Neural crest cell (in vitro differentiated cells): ENCODE measurements at places on chromosomes 4 and X. TPM values are rescaled to one million over a fixed set of nuclear protein-coding genes. Genes with fewer than 3 reads are reported as not detected.

GRCh38 chr4:126772662-126773061 lies 860.1 kb upstream of the INTU start:
- DNase-seq: no peak

The TMEM144 gene
- 1.6 and 1.8 TPM in 2 replicates for total RNA-seq

- peak; percentile 51 for DNase-seq
These were observed at the start of gene ETNPPL for GRCh38 chr4:108762559-108763225. Gene ETNPPL, minus strand, starts transcription at chr4:108763053. Its CDS starts 155 bp downstream, at chr4:108762898.

The SHOX gene
- total RNA-seq: 0.14 and 0.16 TPM in 2 replicates

The CFP gene
- total RNA-seq: 1.6 and 1.7 TPM in 2 replicates

DNA sequence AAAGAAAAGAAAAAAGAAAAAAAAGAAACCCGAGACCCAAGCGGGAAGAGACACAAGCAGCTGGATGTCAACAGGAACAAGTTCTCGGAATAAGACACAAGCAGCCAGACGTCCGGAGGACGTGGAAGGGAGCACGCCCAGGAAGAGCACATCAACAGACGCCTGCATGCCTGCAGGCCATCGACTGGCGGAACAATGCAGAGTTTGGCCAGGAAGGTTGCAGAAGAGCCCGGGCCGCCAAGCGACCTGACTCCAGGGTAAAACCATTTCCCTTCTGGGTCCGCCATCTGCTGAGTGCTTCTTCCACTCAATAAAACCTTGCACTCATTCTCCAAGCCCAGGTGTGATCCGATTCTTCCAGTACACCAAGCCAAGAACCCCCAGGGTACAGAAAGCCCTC lies 95.6 kb upstream of the PRR32 start:
- DNase-seq: no peak

DNA sequence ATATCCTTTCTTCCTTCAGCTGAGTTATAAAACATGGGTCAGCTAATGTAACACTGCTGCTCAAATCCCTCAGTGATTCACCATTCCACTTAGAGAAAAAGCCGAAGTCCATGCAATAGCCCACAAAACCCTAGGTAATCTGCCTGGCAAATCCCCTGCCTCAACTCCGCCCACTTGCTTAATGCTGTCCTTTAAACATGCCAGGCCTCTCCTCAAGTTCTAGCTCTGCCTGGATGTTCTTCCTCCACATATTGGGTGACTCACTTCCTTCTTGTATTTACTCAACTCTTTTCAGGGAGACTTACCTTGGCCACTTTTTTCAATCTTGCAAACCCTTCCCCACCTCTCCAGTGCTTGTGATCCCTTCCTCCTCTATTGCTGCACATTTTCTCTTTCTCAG lies 89.8 kb downstream of the EMCN start:
- no peak for DNase-seq

DNA sequence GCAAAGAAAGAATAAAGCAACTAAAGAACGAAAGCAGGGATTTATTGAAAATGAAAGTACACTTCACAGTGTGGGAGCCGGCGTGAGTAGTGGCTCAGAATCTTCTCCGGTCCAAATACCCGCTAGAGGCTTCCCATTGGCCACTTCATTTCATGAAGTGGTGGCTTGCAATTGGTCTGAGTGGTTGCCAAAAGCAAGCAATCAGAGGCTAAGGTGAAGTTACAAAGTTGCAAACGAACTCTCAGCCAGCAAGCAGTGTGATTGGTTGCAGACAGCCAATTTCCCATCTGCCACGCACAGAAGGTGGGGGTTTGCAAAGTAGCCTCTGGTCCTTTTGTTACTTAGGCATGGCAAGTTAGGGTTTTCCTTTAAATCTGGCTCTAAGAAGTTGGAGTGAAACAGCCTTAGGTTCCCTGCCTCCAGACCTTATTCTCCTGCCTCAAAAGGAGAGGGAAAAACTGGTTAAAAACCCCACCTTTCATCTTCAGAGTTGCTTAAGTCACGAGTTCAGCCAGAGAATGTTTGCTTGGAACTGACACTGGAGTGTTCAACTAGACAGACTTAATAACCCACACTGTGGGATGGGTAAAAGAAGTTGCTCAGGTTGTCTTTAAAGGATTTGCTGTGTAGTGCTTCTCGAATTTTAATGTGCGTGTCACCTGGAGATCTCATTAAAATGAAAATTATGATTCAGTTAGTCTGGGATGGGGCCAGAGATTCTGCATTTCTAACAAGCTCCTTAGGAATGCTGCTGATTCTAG lies 6.9 kb upstream of the CLOCK start:
- DNase-seq: no peak

The ADGRL3 gene
- 32.9 and 34.5 TPM in 2 replicates for total RNA-seq

The TLR1 gene
- total RNA-seq: not detected in 2 replicates

DNA sequence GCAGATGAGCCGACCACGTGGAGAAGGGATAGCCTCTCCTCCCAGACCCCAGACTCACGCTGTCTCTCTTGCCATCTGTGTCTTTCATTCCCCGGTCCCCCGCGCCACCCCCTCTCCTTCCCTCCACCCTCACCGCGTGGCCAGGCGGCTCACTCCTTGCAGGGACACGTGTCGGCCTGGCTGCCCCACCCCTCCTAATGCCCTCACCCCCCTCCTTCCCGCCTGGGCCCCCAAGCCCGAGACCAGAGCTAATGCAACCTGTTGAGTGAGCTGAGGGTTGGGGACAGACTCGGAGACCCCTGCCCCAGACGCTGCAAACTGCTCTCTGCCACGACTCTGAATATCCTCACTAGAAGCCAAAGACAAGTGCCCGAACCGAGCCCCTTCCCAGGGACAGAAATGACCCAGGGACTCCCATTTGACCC lies 1.8 kb downstream of the SLC38A5 start:
- no peak for DNase-seq

DNA sequence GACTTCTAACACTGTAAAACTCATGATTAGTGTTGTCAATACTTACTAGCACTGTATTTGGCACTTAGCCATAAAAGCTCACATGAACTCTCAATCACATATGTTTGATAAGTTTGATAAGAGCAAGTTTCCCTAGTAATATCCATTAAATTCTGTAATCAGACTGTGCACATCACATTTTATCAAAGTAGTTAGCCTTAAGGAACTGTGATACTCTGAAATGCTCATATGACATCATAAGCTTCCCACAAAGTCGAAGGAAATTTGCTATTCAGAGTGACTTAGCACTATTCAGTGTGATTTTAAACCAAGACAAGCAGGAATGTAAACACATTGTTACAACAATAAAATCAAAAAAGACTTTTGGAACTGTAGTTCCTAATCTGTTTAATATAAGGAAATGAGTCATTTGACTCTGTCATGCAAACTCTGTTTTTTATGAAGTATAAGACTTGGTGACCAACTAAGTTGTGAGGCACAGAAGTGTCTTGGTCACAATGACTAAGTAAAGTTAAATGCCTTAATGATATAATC lies 6.7 kb downstream of the SLC7A11 start:
- no peak for DNase-seq

DNA sequence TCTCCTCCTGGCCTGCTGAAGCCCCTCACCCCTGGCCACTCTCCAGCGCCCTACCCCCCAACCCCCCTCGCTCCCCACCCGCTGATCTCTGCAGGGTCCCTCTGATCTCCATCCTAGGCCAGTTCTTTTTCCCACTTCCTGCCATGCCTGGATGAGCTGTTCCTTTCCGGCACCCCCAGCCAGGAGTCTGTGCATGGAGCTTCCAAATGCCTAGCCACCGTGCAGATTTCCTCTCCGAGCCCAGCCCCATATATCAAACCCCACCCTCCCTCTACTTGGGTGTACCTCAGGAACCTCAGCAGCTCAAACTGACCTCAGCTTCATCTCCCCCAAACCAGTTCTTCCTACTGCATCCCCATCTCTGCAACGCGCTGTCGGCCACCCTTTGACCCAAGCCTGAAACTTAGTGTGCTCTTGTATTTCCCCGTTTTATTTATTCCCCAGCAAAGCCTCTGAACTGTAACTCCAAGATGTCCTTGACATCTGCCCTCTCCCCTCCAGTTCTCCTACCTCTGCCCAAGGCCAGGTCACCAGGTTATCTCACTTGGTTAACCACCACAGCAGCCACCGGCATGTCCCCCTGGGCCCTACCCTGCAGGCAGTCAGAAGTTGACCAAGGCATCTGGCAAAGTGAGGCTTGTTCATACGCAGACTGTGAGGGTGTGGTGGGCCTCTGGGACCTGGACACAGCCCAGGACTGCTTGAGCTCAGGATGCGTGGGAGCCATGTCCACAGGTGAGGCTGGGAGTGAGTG lies 194.9 kb upstream of the PSAPL1 start:
- DNase-seq: no peak

- no peak for DNase-seq
These were observed 82.5 kb upstream of the AFF2 start for GRCh38 chrX:148417934-148418333.

The ATP2B3 gene
- 0.05 and 0.11 TPM in 2 replicates for total RNA-seq

- DNase-seq: no peak
These were observed 140.8 kb upstream of the PJA1 start for GRCh38 chrX:69306063-69306404.

The PNMA5 gene
- total RNA-seq: not detected in 2 replicates

DNA sequence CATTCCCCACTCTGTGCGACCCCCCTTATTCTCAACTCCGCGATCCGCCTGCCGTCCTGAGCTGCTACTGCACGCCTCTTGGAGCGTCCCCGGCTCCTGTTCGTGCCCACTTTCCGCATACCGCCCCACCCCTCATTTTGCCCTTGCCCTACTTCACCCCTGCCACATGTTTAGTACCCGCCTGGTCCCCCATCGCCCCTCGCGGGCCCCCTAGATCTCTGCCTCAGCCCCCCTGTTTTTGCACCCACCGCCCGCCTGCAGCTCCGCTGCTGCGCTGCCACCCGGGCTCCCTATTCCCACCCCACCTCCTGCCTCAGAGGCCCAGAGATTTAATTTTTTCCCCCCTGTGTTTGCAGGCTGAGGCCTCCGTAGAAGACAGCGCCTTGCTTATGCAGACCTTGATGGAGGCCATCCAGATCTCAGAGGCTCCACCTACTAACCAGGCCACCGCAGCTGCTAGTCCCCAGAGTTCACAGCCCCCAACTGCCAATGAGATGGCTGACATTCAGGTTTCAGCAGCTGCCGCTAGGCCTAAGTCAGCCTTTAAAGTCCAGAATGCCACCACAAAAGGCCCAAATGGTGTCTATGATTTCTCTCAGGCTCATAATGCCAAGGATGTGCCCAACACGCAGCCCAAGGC lies 1.4 kb downstream of the MAGED1 start:
- no peak for DNase-seq

GRCh38 chr4:2087170-2087569 lies 28.0 kb downstream of the NAT8L start:
- DNase-seq: no peak

The PNMA3 gene
- total RNA-seq: 9.8 and 10.0 TPM in 2 replicates

DNA sequence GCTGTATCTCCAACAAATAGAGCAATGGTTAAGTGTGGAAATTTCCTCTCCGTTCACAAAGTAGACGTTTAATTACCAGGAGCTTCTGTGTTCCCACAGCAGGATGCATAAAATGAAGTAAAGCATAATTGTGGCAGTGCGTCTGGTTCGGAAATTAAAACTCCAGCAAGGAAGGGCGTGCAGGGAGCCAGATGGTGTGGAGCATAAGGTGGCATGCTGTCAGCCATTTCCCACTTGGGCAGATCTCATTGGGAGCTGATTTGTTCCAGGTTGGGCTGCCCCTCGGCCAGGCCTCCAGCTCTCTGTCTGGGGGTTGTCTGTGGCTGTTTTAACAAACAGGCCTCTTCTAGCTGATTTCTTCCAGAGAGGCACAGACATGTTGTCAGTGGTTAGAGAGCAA lies 182.1 kb upstream of the CLNK start:
- no peak for DNase-seq

The GAGE12H gene
- total RNA-seq: not detected in 2 replicates

- peak; percentile 68 for DNase-seq
These were observed 17.0 kb upstream of the PAPSS1 start for GRCh38 chr4:107736924-107737448.

DNA sequence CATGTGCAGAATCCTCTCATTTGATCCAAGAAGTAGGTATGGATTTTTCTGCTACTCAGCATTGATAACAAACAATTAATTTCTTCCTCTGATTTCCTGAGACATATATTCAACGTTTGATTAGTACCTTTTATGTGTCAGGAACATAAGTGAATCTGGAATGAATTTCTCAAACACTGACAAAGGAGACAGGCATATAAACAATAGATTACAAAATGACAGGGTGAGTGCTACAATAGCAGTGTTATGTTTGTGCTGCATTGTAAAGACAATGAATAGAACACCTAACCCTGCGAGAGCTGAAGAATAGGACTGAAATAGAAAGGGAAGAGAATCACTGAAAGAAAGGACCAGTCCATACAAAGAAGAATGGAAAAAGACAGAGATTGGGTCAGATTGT lies 52.9 kb downstream of the ARHGAP24 start:
- DNase-seq: no peak

GRCh38 chr4:141159027-141159426 lies 25.8 kb upstream of the RNF150 start:
- no peak for DNase-seq

GRCh38 chr4:100631281-100631968 lies 113.6 kb upstream of the EMCN start:
- DNase-seq: no peak

- no peak for DNase-seq
These were observed 218.9 kb downstream of the OR13H1 start for GRCh38 chrX:131762802-131763234.

- DNase-seq: no peak
These were observed 5.0 kb downstream of the CENPU start for GRCh38 chr4:184728858-184729257.

- DNase-seq: peak; percentile 69
These were observed 17.2 kb upstream of the RNF212 start for GRCh38 chr4:1130316-1131186.

DNA sequence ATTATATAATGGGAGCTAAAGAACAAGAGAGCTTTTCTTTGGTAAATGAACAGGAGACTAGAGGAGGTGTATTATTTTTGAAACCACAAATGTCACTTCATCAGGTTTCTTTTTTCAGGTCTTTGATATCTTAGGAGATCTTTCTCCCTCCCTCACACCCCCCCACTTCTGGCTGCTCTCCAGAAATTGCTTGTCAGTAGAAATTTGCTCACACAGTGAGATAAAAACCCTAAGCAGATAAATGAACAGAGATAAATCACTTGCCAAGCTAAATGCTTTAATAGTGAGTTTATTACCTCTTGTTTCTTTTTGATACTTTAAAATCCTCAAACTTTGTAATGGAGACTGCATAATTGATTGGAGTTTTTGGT lies 421.2 kb upstream of the TENM3 start:
- DNase-seq: no peak

DNA sequence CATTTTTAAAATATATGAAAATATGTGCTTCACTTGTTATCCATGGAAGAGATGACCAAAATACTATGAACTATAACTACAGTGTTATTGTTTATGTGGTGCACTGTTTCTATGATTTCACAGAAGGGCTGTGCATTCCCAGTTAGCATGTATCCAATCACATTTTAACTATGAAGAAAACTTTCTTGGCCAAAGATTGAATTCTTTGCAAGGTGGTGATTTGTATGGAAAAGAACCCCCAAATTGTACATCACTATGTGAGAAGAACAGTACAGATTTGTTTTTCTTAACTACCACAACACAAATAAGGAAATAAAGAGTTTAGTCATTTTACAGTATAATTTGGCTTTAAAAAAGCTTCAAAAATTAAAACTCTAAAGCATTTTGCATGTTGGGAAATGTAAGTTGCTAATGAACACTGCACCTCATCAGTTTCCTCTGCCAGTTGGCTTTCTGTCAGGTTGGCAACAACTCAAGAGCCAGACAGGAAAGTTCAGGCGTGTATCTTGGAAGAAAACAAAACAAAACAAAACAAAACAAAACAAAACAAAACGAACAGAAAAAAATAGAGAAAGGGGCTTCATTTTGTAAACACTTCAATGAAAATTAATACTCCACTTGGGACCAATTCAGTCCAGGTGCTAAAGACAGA lies 237.0 kb downstream of the SCFD2 start:
- no peak for DNase-seq

The DCAF4L1 gene
- 0.20 and 0.26 TPM in 2 replicates for total RNA-seq
